Activated naive CD4-positive, alpha-beta T cell (primary cell): ENCODE measurements at places on chromosomes 7 and 10.

DNA sequence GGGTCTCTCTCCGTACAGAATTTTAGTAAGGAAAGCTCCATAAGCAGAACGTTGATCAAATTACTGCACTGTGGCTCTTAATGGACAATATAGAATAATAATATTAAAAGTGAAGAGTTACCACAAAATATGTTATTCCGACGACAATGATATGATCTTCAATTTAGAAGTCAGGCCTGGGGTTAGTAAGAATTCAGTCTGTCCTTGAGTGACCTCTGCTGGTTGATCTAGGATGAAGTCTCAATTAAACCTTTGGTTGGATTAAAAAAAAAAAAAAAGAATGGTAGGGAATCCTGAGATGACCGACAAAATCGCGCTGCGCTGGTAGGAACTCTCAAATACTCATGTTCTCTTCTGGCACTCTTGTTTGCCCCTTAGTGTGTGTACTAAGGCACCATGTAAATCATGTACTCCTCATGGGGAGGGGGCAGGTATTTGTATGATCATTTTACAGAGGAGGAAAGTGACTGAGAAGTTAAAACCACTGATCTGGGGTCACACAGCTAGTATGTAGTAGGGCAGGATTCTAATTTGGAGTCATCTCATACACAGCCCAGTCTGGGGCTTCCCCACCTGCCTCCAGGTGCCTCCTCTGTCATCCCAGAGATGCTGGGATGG lies 161.3 kb upstream of the NPVF start:
- no peak for DNase-seq

DNA sequence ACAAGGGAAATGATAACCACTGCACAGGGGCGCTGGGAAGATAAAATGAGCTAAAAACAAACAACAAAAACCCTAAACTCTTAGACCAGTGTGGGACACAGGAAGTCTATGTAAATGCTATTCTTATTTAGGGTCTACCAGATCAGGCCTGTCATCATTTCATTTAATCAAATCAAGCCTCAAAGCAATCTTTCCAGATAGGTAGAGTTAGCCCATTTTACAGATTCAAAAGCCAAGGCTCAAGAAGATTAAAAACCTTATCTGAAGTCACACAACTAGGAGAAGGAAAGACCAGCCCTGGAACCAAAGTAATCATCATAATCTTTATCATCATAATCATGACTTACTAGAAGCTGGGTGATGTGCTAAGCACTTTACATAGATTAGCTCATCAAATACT lies 4.7 kb downstream of the NOD1 start:
- DNase-seq, result no peak

GRCh38 chr7:66403564-66403963 lies 198.4 kb downstream of the TPST1 start:
- DNase-seq, result no peak

DNA sequence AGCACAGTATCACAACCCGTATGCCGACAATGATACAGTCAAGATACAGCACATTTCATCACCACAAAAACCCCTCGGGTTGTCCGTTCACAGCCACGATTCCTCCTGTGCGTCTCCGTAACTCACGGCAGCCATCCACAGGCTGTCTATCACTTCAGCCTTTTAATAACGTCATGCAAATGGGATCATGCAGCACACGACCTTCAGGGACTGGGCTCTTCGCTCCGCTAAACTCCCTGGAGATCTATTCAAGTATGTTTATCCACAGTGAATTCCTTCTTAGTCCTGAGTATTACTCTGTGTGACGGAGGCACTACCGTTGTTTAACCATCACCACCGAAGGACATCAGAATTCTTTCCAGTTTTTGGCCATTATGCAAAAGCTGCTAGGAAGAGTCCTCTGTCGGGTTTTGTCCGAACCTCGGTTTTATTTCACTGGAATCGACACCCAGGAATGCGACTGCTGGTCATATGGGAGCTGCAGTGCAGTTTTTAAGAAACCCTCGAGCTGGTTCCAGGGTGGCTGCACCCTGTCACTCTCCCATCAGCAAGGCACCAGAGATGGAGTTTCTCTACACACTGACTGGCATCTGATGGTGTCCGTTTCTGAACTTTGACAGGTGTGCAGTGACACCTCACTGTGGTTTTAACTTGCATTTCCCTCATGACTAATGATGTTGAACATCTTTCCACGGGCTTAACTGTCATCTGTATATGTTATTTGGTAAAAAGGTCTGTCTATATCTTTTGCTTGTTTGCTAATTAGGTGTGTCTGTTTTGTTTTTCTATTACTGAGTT lies 193.6 kb downstream of the MAD1L1 start:
- no peak for DNase-seq

- no peak for DNase-seq
Observed at GRCh38 chr10:49384268-49384953, 11.5 kb downstream of the DRGX start.

GRCh38 chr10:92419740-92420545 lies 129.0 kb downstream of the MARCHF5 start:
- no peak for DNase-seq

DNA sequence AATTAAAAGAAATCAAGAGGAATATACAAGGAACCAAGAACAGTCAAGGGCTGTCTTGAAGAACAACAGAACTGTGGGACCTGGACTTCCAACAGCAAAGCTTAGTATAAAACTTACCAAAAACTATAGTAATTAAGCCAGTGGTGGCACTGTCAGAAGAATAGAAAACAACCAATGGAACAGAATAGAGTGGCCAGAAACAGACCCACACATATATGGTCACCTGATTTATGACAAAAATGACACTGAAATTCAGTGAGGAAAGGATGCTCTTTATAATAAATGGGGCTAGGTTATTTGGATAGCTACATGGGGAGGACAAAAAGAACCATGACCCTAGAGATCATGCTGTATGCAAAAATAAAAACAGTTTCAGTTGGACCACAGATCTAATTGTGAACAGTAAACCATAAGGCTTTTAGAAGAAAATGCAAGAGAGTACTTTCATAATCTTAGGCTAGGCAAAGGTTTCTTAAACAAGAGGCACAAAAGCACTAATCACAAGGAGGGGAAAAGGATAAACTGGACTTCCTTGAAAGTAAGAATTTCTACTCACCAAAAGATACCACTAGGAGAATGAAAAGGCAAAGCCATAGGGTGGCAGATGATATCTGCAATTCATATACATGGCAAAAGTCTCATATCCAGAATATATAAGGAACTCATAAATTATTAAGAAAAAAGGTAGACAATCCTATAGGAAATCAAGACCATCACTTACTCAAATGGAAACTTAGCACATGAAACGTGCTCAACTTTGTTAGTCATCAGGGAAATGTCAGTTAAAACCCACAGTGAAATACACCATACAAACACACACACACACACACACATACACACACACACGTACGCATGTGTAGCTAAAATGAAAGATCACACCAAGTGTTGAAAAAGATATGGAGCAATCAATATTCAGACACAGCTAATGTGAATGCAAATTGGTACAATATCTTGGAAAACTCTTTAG lies 20.8 kb downstream of the HYCC1 start:
- DNase-seq, result no peak

GRCh38 chr7:31476941-31477677 lies 36.8 kb upstream of the ITPRID1 start:
- DNase-seq, result no peak

DNA sequence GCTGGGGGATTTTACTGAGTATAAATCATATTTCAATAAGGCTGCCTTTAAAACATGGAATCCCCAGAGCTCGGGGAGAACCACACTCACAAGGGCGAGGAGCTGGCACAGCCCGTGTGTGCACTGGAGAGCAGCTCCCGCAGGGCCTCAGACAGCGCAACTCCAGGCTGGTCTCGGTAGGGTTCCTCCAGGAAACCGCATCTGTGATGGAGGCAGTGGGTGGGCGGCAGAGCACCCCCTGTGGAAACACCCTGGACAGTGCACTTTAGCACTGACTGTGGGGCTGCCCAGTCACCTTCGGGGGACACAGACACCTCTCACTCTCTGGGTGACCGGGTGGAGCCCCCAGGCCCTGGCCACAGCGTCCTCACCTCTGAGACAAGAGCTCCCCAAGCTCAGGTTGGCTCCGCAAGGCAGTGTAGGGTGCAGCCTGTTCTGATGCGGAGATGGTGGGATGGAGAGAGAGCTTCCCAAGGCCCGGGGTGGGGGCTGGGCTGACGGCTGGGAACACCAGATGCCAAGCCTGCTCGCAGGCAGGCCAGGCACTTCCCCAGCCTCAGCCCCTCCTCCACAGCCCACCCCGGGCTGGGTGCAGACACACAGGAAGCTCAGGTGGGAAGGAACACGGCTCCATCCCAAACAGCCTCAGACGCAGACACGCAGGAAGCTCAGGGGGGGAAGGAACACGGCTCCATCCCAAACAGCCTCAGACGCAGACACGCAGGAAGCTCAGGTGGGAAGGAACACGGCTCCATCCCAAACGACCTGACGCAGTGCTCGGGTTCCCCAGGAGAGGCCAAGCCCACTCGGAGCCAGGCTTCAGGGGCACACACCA lies 224.4 kb downstream of the MAD1L1 start:
- no peak for DNase-seq

DNA sequence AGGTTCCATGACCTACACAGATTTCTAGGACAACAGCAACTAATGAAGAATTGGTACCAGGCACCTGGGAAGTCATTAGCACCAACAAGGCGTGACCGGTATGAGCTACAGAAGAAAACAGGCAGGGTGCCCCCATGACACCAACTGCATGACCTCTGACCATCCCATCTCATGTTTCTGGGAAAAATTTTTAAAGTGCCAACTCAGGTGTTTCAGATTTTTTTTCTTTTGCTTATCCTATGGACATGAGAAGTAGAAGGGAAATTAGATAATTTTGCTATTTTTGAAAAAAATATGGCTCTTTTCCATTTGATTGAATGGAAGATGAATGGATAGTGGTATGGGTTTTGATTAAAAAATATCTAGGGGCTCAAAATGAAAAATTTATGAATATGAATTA lies 154.8 kb downstream of the NRCAM start:
- DNase-seq, result no peak

- DNase-seq, result no peak
Observed at GRCh38 chr10:78774614-78774998, 294.2 kb upstream of the ZMIZ1 start.

- DNase-seq, result no peak
Observed at GRCh38 chr7:77537778-77538280, 734 bp downstream of the PTPN12 start.

DNA sequence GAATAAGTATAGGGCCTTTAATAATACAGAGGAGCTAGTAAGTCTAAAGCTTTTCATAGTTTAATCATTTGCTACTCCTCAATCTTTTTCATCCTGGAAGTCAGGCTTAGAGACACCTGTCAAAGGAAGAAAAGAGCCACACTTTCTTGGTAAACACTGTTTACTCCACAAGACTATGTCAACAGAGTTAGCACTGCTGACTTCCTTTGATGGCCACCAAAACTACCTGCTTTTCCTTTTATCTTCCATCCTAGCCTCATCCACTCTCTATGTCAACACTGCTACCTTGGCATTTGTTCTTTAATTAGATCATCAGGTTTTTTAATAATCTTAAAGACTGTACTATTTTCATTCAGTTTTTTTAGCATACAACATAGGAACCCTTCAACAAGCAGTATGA lies 106.2 kb downstream of the ELAPOR2 start:
- DNase-seq, result no peak

- no peak for DNase-seq
Observed at GRCh38 chr10:5515948-5516761, 8.6 kb upstream of the CALML3 start.

DNA sequence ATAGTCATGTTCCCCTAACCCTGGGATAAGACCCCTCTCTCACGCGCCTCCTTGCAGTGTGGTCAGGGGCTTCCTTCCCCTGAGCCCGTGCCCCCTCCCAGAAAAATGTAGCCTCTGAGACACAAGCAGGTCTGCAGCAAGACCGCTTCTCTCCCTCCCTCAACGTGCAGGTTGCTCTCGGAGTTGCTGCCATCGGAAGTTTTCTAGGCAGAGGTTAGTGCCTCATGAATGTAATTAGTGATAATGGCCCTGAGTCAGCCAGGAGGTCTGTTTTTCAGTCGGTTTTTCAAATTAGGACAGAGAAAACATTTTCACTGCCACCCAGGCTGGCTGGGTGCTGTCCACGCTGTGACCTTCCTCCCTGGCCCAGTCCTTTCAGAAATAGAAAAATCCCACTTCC lies 43.2 kb upstream of the PRLHR start:
- no peak for DNase-seq

- no peak for DNase-seq
Observed at GRCh38 chr10:113518816-113519591, 33.8 kb upstream of the HABP2 start.

DNA sequence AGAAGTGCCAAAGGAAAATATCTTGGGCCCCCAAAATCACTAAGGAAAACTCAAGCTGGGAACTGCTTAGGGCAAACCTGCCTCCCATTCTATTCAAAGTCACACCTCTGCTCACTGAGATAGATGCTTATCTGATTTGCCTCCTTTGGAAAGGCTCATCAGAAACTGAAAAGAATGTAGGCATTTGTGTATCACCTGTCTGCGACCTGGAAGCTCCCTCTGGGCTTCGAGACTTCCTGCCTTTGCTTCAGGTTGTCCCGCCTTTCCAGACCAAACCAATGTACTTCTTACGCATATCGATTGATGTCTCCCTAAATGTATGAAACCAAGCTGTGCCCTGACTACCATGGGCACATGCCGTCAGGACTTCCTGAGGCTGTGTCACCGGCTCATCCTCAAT lies 14.5 kb upstream of the LRRC72 start:
- DNase-seq, result no peak

- no peak for DNase-seq
Observed at GRCh38 chr10:60973086-60973485, 29.1 kb upstream of the RHOBTB1 start.

GRCh38 chr7:98133621-98134303 lies 27.1 kb downstream of the LMTK2 start:
- DNase-seq, result no peak

GRCh38 chr10:71436268-71437125 lies 39.8 kb downstream of the CDH23 start:
- DNase-seq, result no peak

- no peak for DNase-seq
Observed at GRCh38 chr7:2417981-2418481, 14.6 kb downstream of the CHST12 start.

DNA sequence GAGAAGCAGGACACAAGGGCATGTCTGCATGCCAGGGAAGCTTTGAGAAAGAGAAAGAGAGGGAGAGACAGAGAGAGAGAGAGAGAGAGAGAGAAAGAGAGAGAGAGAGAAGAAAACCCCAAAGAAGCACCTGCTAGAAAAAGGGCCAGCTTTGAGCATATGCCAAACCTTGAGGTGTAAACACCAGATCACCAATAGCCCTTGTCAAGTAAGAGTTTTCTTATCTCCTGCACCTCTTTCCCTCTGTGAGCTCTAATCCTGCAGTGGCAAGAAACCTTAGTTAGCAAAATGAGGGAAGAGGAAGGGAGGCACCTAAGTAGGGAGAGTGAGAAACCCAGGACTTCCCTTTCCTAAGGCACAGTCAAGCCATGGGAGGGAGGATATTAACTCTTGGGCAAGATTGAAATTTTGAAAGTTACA lies 11.3 kb upstream of the TRDMT1 start:
- DNase-seq, result no peak

DNA sequence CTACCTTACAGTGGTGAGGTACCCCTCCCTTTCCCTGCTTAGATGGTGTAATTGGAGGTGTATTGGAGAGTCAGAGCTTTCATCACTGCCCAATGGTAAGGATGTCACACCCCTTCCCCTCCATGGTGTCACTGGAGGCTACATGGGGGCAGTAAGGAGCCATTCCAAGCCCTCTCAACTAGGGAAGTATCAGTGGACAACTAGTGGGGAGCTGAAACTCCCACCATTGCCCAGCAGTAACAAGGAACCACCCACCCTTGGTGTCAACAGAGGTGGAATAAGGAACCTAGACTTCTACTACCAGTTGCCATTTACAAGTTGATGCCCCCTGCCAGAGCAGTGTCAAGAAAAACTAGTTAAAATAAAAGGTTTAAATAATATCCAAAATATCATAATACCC lies 2.8 kb upstream of the HIBADH start:
- DNase-seq, result no peak
